Stimulated activated CD4-positive, alpha-beta T cell treated with anti-CD3 and anti-CD28 coated beads, Interleukin-4, amount 100 ng/mL, for 4 hours (primary cell): ENCODE measurements at places on chromosomes 4 and X.

- DNase-seq: no peak
Measured at GRCh38 chr4:103026868-103027267, 7.4 kb upstream of the SLC9B1 start.

DNA sequence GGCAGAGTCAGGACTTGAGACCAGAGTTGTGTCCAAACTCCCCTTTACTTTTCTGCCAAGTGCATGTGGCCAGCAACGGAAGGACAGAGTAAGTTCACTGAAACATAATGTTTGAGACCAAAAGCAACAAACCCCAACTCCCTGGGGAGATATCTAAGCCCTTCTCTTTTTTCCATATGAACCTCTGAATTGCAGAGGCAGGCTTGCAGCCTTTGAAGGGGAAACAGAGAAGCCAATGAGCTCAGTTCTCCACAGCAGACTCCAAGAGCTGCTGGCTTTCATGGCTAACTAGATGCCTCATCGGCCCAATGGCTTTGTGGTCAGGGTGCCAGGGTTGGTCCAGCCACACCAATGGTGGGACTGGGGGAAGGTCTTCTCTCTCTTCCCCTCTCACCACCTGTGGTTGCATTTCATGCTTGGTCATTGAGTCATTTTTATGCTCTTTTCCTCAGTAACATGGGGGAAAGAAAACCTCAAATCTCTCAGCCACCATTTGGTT, 34.0 kb downstream of the STARD8 start:
- no peak for DNase-seq

GRCh38 chr4:16667464-16667863, 231.0 kb downstream of the LDB2 start:
- no peak for DNase-seq

DNA sequence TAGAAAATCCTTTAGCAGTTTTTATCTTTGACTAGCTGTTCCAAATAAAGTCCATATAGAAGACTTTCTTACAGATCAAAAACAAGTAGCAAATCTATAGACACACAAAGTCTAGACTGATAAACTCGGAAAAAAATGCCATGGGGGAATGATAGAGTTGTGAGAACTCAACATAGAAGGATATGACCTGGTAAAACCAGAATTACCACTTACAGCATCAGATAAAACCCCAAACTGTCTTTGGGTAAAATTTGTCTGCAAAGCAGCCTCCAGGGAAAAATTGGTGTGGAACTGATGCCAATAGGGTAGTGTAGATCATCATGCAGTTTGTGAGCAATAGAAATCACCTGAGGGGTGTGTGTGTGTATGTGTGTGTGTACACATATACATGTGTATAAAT, 579.1 kb downstream of the SPOCK3 start:
- no peak for DNase-seq

- no peak for DNase-seq
Measured at GRCh38 chr4:112422644-112423043, 93.3 kb downstream of the NEUROG2 start.

DNA sequence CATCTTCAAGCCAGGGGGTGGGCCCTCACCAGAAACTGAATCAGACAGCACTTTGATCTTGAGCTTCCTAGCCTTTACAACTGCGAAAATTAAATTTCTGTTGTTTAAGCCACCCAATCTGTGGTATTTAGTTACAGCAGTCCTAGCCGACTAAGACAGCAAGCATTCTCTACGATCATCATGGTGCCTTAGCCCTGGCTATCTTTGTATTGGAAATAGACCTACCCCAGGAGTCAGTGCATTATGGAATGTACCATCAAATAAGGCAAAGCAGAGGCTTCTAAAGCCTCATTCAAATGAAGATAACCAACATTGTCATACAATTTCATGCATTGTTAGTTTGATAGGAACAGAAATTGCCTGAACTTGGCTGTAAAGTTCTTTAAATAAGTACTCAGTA, 75.0 kb downstream of the PARM1 start:
- DNase-seq: no peak

GRCh38 chr4:15420642-15421041, 7.2 kb upstream of the C1QTNF7 start:
- no peak for DNase-seq

- DNase-seq: no peak
Measured at GRCh38 chrX:139936259-139936658, 3.4 kb upstream of the ATP11C start.

DNA sequence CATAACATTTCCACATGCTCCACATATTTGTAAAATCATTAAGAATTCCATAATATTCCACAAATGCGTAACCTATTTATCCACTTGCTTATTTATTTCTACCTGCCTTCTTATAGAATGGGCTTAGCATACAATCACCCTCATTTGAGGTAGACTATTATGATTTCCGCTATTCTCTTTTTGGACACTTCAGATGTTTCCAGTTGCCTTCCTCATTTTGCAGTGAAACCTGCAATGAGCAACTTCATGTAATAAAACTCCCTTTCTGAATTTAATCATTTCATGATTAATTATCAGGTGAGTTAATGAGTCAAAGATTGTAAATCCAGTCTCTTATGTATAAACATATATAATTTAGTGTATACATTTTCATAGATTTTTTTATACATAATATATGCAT, 58.0 kb downstream of the PPP3CA start:
- no peak for DNase-seq

DNA sequence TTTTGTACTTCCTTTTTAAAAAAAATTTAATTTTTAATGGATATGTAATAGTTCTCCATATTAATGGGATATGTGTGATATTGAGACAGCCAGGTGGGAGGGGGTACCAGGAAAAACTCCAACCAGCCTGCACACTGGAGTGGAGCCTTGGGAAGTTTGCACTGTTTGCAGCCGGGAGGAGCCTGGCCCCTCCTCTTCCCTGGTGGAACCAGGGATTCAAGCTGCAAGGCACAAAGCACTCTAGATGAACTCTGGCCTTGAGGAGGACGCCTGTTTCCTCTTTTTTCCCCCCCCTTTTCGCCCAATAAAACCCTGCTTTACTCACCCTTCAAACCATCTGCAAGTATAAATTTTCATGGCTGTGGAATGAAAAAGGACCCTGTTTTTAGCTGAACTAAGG, 48.2 kb upstream of the GC start:
- DNase-seq: no peak

DNA sequence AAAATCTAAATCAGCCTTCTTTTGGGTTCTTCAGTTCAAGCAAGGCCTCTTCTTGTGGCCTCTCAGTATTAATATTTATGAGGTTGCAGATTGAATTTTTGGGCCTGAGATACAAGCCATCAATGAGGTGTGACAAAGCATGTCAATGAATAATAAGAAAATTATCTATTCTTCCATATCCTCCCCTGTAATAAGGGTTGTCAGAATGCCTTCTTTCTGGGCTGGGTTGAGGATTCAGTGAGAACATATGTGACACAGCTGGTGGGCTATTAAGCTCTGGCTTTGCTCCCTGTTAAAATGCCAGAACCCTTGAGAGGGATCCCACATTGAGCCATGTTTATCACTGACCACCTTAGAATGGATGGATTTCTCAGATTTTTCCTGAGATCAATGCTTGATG, 187.2 kb downstream of the AR start:
- DNase-seq: no peak

DNA sequence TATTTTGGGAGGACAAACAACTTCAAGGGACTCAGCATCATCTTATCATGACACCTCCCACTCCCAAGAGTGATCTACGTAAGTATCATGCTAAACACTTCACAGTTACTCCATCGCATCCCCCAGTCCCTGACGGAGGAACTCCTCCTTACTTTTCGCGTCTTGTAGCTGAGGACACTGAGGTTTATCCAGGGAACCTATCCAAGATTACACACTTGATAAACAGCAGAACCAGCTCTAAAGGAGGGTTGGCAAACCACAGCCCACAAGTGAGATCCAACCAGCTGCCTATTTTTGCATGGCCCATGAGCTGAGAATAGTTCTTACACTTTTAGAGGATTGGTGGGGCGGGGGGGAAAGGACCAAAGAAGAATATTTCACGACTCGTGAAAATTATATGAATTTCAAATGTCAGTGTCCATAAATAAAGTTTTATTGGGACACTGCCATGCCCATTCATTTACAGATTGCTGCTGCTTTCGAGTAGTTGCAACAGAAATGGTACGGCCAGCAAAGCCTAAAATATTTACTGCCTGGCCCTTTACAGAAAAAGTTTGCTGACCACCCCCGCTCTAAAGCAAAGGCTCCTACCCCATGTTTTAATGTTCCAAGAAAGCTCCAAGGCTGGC, 47.8 kb downstream of the SEPSECS start:
- no peak for DNase-seq

GRCh38 chr4:153530284-153530999, 64.3 kb downstream of the TMEM131L start:
- peak; percentile 64 for DNase-seq

DNA sequence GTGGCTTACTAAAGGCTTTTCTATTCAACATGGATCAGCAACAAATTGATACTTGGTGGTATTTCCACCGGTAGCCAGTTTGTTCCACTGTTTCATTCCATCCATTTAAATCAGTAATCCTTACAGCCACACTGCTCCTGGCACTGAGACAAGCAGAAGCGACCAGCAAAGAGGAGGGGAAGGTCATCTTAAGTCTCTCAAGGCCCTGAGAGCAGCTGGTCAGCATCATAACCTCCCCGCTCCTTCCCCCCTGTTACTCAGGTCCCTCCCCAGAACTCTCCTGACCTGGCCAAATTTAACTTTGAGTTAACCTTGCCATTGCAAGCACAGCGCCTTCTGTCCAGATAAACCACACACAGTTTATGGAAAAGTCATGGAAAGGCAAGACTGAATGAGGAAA, 331.3 kb upstream of the KLF3 start:
- DNase-seq: no peak

DNA sequence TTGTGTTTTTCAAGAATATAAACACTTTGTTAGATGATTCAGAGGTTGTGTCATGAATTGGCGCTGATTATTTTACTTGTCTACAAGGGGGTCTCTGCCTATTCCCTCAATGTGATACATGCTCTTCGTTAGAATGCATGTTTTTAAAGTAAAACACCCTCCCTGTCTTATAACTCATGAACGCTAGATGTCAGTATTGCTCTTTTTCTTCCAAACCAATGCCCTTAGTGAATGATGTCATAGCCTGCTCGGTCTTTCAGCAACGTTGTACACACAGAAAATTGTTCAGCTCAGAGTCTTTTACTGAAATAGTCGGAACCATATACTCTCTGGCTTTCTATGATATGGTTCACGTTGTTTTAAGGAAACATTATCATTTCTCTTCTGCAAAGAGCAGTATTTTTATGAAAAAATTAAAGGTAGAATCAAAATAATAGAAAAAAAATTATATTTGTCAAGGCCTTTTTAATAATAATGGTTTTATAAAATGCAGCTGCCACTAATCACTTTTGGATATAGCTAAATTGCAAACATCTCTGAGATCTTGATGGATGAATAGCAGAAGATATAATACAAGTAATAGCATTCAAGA, 292.9 kb downstream of the TLL1 start:
- no peak for DNase-seq

DNA sequence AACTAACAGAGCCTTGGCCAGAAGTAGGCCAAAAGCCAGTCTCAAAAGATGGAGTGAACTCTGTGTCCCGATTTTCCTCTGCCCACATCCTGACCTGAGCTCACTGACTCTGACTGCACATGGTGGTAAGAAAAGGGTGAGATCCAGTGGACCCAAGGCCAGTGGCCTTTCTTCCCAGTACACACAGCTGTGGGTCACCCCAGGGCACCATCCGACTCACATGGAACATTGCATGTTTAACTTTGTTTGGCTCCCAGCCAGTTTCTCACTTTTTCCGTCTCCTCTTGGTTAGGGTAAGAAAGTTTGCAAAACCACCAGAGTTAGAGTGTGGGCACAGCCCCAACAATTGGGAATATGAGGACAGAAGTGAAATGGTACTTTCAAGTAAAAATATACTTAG, 69.8 kb downstream of the GAB1 start:
- DNase-seq: no peak

GRCh38 chr4:174627473-174627872, 105.2 kb upstream of the HPGD start:
- no peak for DNase-seq

- DNase-seq: no peak
Measured at GRCh38 chr4:108725457-108725856, 37.4 kb downstream of the ETNPPL start.

- DNase-seq: no peak
Measured at GRCh38 chr4:186298031-186298647, 32.1 kb downstream of the F11 start.

GRCh38 chr4:75892508-75892907, 9.7 kb downstream of the PPEF2 start:
- DNase-seq: no peak

DNA sequence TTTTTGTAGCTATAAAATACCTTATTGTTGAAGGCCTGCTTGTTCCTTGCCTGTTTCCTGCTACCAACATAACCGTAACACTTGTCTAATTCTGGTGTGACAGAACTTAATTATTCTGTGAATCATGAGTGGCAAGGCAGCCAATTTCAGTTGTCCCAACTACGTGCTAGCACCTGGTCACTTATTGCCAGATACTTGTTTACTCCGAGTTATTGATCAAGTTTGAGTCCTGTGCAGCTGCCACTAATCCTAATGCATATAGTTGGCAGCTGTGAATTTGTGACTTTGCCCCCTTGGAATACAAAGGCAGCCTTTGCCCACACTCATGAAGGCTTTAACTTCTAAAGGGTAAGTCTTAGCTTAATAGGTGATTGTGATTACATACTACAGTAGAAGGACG, 7.8 kb upstream of the RNF128 start:
- no peak for DNase-seq

GRCh38 chr4:120156120-120156718, 89.6 kb upstream of the MAD2L1 start:
- DNase-seq: no peak

DNA sequence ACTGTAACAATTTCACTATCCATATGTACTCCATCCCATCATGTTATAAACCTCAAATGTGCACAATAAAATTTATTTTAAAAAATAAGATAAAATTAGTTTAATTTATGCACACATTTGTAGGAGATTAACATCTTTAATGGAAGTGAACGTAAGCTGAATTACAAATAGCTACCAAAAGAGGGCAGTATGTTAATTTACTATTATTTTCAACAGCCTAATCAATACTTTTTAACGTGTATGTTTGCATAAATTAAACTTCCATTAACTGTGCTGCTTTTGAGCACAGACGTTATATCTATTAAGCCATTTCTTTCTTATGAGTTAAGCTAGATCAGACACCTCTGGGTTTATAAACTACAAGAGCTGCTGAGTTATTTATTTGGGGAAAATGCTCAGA, 56.5 kb upstream of the PHKA2 start:
- no peak for DNase-seq

GRCh38 chr4:2095236-2096072, 36.3 kb downstream of the NAT8L start:
- DNase-seq: no peak

- DNase-seq: no peak
Measured at GRCh38 chr4:106364282-106364681, 4.3 kb downstream of the GIMD1 start.

DNA sequence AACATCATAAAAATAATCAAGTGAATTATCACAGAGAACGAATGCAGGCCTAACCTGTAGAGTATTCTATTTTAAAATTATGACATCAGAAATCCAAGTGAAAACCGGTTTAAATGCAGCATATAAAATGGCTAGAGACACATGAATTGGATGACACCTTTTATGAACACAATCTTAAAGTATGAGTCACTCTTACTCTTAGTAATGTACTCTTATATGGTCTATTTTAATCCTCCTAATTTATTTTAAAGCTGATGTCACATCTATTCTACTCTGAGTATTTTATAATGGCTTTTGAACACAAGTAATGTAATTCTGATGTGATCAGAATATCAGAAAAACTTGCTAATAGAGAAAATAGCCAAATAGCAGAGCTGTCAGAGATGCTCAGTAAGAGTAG, 161.4 kb upstream of the RADX start:
- DNase-seq: no peak
